A549 (cell line): ENCODE measurements at places on chromosomes 1 and 21. TPM values are rescaled to one million over a fixed set of nuclear protein-coding genes. Genes with fewer than 3 reads are reported as not detected.
A peak's percentile ranks its signal among the peaks of the same experiment; 100 is the strongest.

GRCh38 chr21:42809171-42809570 is 70.2 kb downstream of the WDR4 start:
- DNase-seq: no peak

DNA sequence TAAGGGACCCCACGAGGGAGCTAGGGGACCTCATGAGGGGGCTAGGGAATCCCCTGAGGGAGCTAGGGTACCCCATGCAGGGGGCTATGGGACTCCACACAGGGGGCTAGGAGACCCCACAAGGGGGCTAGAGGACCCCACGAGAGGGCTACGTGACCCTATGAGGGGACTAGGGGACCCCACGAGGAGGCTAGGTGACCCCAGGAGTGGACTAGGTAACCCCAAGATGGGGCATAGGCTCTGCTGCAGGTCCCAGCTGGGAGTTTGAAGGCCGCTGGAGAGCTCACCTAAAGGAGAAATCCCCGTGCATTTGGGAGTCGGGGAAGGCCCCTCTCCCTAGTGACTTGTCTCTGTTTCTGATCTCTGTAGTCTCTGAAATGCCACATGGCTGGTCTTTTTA is 50.0 kb upstream of the DMRTB1 start:
- DNase-seq: no peak

DNA sequence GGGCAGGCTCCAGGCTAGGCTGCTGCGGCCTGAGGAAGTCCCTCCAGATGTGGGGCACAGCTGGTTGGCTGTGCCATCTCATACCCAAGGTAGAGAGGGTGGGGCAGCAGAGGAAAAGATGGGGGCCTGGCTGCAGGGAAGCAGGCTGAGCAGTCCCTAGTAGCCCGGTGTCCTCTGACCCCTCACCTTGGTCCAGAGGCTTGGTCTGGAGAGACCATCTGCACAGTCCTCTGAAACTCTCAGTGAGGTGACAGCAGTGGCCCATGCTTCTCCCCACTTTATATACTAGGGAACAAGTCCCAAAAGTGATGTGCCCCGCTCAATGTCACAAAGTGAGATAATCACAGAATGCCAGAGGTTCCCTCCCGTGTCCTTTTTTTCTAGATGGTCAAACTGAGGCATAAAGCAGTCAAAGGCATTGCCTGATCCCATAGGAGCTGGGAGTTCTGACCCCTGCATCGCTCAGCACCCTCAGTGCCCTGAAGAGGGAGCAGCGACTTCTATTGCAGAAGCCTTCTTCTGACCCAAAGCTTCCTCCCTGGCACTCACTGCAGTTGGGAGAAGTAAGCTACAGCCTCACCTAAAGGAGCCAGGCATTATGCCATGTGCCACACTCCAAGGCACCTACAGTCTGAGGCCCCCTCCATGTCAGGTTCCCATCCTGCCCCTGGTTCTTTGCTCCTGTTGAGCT is 45.5 kb downstream of the TRABD2B start:
- DNase-seq: no peak

DNA sequence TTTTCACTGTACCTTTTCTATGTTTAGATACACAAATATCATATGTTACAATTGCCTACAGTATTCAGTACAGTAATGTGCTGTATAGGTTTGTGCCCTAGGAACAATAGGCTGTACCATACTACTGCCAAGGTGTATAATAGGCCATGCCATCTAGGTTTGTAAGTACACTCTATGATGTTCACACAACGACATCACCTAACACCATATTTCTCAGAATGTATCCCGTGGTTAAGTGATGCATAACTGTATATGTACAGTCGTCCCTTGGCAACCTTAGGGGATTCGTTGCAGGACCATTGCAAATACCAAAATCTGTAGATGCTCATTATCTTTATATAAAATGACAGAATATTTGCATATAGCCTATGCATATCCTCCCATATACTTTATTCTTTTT is 5.8 kb upstream of the SSR2 start:
- DNase-seq: no peak

DNA sequence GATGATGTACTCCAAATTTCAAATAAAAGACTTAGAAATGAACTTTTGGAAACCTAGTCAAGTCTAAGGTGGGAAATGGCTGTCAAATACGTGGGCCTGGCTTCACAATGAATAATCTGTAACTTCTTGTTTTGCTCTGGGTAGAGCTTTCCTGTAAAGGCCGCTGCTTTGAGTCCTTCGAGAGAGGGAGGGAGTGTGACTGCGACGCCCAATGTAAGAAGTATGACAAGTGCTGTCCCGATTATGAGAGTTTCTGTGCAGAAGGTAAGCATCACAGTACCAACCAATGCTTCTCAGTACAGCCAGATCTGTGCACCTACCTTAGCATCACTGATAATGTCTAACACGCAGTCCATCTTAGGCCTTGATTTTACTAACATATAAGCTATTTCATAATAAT is 73.6 kb downstream of the TPR start:
- DNase-seq: no peak

GRCh38 chr21:45709173-45709572 is 65.6 kb downstream of the PCBP3 start:
- DNase-seq: no peak

DNA sequence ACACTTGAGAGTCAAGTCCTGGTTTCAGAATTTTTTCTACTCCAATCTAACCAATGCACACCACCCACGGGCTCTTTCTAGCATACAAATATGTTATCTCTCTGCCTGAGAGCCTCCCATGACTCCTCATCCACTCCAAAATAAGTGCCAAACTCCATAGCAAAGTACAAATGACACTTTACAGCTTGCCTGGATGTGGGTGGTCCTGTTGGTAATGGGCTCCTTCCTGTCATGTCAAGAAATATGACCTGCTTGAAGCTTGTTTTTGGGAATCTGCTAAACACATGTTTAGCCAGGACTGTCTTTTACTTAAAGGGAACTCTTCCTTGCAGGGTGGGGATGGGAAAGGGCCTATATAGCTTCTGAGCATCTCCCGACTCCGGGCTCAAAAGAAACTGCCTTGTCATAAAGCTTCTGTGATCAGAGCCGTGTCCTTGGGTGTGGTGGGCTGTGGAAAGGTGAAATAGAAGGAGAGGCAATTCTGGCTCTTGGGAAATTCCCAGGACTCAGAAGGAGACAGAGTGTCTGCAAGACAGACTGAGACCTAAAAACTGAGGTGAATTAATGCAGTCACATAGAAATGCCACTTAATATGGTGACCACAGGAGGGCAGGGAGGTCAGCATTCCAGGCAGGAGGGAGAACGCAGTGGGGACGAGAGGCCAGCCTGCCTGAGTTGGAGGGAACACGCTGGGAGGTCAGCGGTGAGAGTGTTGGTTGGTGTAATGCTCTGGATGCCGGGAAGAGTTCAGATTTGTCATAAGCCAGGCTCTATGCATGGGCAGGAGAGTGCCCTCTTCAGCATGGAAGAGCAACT is 6.1 kb upstream of the IGFN1 start:
- DNase-seq: peak; percentile 54

GRCh38 chr1:201317551-201317950 is 34.2 kb downstream of the PKP1 start:
- DNase-seq: no peak

GRCh38 chr1:1132042-1132950 is 16.4 kb upstream of the C1orf159 start:
- DNase-seq: no peak

- no peak for DNase-seq
Observed at GRCh38 chr1:51070011-51070410, 32.0 kb upstream of the C1orf185 start.

- DNase-seq: no peak
Observed at GRCh38 chr1:186925881-186926669, 97.3 kb downstream of the PLA2G4A start.

DNA sequence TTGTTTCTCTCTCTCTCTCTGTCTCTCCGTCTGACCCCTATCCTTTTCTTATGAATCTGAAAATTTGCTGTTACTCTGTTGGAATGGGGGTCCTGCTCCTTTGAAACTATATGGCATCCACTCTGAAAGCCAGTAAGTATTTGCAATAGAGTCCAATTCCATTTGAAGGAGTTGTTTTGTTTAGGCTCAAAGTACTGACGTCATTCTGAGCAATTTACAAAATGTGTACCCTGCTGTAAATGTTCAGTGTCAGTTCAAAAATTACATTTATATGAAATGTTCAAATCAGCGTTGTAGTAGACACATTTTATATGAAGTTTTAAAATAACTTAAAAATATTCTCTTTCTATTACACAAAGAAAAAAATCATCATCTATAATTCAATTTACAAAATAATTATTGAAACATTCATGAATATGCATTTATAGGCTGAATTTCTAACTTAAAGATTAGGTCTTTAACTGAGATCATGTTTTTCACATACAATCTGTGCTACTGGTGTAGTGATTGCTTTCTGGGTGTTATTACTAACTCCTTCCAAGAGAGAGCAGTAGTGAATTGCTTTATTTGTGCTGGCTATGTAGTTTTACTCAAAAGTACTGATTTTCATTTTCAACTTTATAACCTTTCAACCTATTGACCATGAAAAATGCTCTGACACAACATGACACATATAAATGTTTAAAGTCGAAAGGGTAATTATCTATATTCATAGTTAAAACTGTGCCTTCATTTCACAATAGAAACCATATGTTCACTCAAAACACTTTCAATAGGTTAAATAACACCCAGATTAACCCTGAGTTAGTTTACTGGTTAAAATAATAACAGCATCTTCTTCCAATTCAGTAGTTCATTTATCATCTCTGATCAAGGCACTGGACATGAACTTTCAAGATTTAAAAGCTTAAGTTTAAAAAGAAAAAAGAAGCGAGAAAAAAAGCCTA is 253.1 kb upstream of the ADGRL4 start:
- peak; percentile 12 for DNase-seq

- no peak for DNase-seq
Observed at GRCh38 chr21:37264808-37265207, 2.3 kb downstream of the VPS26C start.

DNA sequence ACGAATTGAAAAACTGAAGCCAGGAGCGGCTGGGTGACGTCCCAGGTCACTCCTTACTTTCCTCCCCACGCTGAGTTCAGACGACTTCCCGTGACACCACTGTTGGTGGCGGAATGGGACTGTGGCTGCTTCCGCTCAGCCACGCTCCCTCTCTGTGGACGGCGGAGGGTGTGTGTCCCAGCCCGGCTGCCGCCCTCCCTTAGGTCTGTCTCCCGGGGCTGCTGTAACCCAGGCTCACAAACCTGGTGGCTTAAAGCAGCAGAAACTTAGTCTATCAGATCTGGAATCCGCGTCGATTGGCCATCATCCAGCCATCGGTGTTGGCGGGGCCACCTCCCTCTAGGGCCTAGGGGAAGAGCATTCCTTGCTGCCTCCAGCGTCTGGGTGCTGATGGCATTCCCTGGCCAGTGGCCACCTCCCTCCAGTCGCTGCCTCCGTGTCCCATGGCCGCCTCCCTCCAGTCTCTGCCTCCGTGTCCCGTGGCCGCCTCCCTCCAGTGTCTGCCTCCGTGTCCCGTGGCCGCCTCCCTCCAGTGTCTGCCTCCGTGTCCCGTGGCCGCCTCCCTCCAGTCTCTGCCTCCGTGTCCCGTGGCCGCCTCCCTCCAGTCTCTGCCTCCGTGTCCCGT is 17.5 kb downstream of the TRPM2 start:
- DNase-seq: no peak

- peak; percentile 68 for DNase-seq
Observed at GRCh38 chr1:31181515-31182343, 58.0 kb downstream of the NKAIN1 start.

GRCh38 chr1:20588634-20589225 is at the start of gene CDA:
Gene CDA (plus strand): TSS chr1:20589097. CDS start chr1:20589130, 33 bp downstream.
- DNase-seq: peak; percentile 46

The WDR3 gene
- polyA plus RNA-seq: 29.1 to 33.2 TPM (median 29.2 TPM) in 3 replicates

The TRIM58 gene
- not detected in 3 replicates for polyA plus RNA-seq

The DIRAS3 gene
- polyA plus RNA-seq: 1.4 to 2.0 TPM (median 1.8 TPM) in 3 replicates

The CFAP107 gene
- not detected in 3 replicates for polyA plus RNA-seq

The ZNF648 gene
- not detected in 3 replicates for polyA plus RNA-seq

The NPR1 gene
- 0.96 to 1.9 TPM (median 1.7 TPM) in 3 replicates for polyA plus RNA-seq

The TSPAN2 gene
- 2.1 to 3.2 TPM (median 2.7 TPM) in 3 replicates for polyA plus RNA-seq

The FMN2 gene
- 4.1 to 5.4 TPM (median 4.2 TPM) in 3 replicates for polyA plus RNA-seq
